ENCODE measurements at places on chromosomes 6 and 20.

DNA sequence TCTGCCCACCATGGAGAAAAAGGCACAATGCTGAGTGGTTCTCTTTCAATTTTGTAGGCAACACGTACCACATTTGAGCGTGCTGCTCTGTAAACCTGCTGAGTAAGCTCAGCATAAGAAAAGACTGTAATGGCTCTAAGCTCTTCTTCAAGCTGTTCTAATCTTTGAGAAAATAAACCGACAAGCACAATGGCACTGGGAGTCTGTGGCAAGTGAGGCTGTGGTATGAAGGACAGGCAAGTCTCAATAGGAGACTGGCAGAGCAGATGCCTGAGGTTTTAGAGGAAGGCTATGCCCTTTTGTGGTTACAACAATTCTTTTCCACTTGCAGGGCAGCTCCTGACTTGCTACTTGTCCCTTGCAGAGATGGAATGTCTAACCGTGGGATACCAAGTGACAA is 136.7 kb upstream of the EXOC2 start:
- no peak for DNase-seq

- peak; percentile 87 for DNase-seq
Observed at GRCh38 chr6:43758617-43759050, 11.4 kb upstream of the VEGFA start.

GRCh38 chr6:149122850-149123821 is 194.4 kb upstream of the TAB2 start:
- no peak for DNase-seq

GRCh38 chr20:16488616-16489015 is 84.6 kb downstream of the KIF16B start:
- no peak for DNase-seq

GRCh38 chr6:20919677-20920385 is 385.6 kb downstream of the CDKAL1 start:
- DNase-seq, result no peak

DNA sequence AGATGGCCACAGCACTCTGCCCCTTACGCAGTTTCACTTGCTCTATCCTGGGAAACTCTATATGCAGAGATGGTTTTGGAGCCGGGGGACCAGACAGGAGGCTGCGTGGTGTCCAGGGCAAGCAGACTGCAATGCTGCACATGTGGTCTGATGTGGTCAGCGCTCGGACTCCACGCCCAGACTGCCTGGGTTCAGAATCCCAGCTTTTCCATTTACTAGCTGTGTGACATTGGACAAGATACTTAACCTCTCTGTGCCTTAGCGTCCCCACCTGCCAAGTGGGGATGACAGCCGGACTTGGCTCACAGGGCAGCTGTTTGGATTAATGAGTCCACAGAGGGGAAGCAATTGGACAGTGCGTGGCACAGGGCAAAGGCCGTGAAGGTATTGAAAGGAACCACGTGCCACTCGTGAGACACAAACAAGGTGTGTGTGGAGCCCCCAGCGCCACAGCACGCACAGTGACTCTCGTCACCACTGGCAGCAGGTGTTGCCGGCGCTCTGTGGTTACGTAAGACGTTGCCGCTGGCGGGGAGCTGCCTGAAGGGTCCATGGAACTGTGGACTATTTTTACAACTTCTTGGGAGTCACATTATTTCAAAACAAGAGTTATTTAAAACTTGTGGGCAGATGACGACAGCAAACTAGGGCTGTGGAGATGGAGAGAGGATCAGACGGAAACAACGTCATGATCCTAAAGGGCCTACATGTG is 201.4 kb downstream of the PREX1 start:
- no peak for DNase-seq
